Germinal center (tissue), 1 donor: ENCODE measurements at places on chromosomes 1 and 21.

GRCh38 chr1:219088778-219089557 is 84.7 kb upstream of the LYPLAL1 start:
- no peak for DNase-seq

DNA sequence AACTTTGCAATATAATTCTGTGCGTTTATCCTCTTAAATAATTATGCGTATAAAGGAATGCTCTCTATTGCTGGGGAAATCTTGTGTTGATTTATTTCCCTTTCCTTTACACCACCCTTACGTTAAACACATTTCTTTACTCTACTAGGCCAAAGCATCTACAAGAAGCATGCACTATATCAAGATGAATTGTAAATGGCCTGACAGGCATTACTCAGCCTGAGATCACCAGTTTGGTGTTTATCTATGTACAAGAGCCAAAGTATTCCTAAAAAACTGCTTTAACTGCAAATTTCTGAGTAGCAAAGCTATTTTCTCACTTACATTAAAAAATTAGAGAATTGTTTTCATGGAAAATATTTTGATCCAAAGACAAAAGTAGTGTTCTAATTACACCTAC is 114.8 kb downstream of the TYW3 start:
- no peak for DNase-seq

DNA sequence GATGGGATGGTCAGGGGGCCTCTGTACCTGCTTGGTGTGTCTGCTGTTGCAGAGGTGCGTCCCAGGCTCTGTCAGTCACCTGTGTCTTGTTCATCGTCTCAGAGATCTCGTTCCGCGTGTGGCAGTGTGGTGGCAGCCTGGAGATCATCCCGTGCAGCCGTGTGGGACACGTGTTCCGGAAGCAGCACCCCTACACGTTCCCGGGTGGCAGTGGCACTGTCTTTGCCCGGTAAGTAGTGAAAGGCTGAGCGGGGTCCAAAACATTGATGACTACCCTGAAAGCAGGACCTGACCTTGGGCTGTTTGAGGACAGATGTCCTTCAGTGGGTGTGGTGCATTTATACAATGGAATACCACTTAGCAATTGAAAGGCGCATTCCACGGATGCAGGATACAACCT is 171.0 kb downstream of the PGBD5 start:
- DNase-seq, result no peak

DNA sequence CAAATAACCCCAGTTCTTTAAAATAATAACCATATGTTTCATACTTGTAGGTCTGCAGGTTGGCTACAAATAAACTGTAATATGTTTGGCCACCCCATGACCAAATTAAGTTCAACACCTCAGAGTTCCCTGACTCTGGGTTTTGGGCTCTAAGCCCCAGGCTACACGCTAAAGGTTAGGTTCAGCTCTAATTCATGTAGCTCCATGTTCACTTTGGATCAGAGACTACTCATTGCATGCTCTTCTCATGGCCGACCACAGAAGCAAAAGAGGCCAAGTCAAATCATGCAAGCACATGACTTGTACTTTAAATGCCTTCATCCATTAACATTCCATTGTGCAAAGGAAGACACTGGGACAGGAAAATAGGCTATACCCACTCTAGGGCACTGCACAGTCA is 66.2 kb downstream of the MRPL39 start:
- no peak for DNase-seq

DNA sequence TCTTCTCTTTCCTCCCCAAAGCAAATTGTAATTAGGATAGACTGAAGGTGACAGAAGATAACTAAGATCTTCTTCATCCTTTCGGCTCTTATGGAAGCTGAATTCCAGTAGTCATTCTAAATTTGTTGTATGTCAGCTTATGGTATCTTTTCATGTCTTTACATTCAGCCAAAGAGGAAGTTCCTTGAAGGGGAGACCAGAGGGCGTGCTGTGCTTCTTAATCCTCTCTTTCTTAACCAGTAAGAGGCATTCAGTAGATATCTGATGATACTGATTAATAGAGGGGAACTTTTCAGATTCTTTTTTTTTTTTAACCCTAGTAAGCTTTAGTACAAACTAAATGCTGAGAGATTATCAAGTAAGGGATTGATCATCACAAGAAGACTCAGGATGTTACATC is 102.3 kb downstream of the OSBPL9 start:
- no peak for DNase-seq

DNA sequence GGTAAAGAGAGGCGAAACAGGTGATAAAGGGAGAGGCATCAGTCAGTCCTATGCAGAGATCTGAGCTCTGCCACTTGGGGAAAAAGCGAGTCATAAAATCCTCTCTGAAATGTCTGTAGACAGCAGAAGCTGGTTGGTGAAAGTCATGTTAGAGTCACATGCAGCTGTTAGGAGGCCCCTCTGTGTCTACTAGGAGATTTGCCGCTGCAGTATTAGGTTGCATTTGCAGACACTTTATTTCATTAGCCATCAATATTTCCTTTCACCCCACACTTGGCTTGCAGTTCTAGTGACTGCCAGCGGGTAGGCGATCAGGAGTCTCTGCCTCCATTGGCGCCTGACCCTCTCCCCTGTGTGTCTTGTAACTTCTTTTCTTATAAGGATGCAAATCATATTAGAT is 16.2 kb downstream of the ATP1A4 start:
- DNase-seq, result no peak

GRCh38 chr1:67939942-67940341 is 106.7 kb upstream of the GNG12 start:
- DNase-seq, result no peak

DNA sequence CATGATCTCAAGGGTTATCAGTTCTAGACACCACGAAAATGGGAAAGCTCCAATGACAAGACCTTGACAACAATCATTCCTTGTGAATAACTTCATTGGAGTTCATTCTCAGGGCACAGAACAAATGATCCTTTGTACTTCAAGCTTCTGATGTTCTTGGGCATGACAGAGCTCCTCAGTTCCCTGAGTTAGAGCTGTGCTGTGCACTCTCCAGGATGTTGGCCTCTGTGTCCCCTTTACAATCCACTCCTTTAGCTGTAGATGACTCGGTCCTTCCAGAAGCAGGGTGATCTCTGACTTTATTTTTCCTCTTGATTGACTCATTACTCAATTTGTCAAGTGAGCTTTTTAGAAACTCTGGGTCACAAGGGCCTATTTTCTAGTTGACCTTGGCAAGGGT is 3.9 kb upstream of the FAM78B start:
- DNase-seq, result no peak

GRCh38 chr1:84742653-84743052 is 52.4 kb upstream of the SSX2IP start:
- DNase-seq, result no peak

- no peak for DNase-seq
Observed at GRCh38 chr21:37915941-37916309, 332 bp downstream of the KCNJ6 start.

GRCh38 chr1:240210026-240210425 is 118.3 kb downstream of the FMN2 start:
- DNase-seq, result no peak

GRCh38 chr21:32666258-32666657 is 54.1 kb upstream of the CFAP298 start:
- no peak for DNase-seq

DNA sequence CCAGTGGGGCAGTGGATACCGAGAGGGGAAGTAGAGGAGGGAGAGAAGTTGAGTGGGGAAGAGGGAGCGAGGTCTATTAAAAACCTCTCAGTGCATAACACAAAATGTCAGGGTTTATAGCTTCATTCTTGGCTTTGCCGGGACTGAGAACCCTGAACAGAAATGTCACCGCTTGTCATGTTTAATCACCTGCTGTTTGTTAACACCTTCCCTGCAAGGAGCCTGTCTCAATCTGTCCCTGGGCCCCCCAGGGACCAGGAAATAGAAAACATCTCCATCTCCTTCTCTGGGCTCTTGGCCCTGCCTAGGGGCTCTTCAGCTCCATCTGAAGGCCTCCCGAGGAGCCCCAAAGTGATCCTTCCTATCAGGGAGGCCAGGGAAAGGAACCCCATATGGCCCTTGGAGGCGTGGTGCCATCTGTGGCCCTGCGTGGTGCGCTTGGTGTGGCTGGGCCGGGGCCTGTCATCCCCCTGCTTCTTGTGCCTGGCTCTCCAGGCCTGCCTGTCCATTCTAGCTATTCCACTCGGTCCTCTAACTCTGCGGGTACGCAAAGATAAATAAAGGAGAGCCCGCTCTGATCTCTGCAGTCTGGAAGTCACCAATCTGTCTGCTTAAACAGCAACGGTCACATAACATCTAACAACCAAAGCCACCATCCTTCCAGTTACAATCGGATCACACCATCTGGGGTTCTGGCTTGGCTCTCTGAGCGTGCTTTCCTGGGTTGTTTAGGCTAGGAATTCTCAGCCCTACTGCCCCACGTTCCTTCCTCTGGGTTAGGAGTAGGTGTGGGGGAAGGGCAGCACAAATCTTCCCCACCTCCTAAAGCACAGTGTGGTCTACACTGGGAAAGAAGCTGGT is 113.8 kb downstream of the CASZ1 start:
- DNase-seq, result no peak

DNA sequence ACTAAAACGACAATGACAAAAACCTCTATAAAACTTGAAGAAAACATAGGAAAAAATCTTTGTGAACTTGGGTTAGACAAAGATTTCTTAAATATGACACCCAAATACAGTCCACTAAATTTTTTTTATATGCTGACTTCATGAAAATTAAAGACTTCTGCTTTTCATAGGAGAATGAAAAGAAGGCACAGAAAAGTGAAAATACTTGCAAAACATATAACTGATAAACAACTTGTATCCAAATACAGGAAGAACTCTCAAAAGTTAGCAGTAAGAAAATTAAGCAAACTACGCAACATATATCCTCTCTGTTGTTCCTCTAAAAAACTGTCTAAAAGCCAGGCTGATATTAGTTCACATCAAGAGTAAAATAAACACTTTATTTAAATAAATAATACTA is 53.6 kb downstream of the KIFAP3 start:
- no peak for DNase-seq

- DNase-seq, result no peak
Observed at GRCh38 chr1:41650028-41650880, 165.8 kb upstream of the EDN2 start.

GRCh38 chr1:22171951-22172715 is 29.2 kb upstream of the WNT4 start:
- no peak for DNase-seq

DNA sequence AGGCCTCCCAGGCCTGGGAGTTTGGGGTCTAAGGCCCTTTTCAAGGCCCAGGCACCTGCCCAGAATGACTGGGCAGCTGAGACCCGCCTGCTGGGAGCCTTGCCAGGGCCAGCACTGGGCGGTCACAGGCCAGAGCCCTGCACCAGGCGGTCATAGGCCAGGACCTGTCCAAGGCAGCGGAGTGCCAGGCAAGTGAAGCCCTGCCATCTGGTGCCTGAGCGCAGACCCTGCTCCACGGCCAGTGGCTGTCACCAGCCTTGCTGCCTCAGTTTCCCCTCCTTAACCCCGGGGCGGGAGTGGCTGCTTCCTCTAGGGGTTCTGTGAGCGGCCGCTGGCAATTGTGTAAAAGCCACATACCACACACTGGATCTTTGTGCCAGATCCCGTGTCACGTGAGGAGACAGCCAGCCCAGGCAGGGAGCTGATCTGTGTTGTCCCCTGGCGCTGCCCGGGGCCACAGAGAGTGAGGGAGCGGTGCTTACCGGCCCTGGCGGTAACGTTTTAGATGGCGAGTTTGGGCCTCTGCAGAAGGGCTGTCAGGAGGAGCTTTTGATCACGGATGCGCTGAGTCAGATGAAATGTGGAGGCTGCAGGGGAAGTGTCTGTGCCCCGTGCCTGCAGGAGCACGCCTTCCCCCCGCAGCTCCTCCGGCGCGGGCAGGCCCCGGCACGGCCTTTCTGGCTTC is 4.6 kb downstream of the COL18A1 start:
- no peak for DNase-seq

DNA sequence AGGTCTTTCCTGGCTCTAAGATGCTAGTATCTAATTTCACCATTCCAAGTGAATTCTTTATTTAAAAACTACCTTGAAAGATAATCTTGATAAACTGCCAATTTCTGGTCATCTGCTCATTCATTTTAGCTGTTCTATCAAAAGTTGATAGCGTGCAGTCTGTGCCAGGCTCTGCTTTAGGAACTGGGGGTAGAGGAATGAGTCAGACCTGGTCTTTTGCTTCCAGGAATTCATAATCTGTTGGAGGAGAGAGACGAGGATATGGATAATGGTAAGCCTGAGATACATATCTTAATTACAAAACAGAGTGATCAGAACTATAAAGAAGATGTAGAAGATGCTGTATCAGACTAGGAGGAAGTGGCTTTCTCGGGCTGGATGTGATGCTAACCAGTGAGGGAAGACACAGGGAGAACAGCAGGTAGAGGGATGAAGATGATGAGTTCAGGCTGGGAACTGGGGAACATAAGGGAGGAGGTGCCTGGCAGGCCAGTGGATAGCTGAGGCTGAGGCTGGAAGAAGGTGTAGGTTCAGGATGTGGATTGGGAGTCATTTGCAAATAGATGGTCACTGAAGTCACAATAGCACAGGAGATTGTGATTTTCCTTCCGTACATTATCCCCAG is 12.3 kb upstream of the PHC2 start:
- DNase-seq, result no peak

DNA sequence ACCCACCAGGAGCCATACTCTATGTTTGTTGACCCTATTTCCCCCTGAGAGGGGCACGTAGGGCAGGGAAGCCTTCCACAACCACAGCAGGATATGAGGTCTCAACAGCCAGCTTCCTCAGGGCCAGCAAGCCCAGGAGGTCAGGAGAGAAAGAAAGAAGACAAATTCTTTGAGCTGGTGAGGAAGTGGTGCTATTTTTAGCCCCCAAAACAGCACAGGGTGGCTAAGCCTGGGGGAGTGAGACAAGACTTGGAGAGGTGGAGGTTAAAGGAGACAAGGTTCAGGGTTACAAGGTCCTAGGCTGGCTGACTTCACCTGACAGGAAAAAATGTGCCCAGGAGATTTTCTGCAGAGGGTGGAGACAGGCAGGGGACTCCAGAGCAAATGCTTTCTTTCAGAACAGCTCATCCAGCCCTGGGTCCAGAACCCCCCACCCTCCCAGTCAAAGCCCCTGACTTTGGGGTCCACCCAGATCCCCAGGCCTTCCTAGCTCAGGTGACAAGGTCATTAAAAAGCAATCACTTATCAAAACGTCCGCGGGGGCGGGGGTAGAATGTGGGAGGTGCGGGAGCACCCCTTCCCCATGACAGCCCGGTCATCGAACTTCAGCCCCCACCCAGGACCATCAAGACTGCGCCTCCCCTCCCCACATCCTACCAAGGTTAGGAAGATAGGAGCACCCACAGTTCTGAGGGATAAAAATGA is 1.3 kb downstream of the SV2A start:
- no peak for DNase-seq

- no peak for DNase-seq
Observed at GRCh38 chr1:41894101-41894807, 24.5 kb downstream of the HIVEP3 start.

- no peak for DNase-seq
Observed at GRCh38 chr1:30885570-30886522, 22.7 kb downstream of the SDC3 start.

DNA sequence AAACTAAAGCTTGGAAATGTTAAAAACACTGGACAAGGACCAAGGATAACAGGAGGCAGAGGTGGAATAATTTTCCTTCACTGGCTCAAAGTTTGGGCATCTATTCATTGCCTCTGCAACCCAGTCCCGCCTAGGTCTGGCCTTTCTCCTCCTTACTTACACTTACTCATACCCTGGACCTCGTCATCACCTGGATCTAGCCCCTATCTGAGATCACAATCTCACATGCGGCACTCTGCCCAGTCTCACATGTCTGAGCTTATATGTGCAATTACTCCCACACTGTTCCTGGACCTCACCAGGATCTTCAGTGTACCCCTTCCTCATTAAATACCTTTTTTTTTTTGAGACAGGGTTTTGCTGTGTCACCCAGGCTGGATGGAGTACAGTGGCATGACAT is 37.6 kb downstream of the NVL start:
- DNase-seq, result no peak
